ENCODE measurements at places on chromosomes 12 and 14.
A peak's percentile ranks its signal among the peaks of the same experiment; 100 is the strongest.

DNA sequence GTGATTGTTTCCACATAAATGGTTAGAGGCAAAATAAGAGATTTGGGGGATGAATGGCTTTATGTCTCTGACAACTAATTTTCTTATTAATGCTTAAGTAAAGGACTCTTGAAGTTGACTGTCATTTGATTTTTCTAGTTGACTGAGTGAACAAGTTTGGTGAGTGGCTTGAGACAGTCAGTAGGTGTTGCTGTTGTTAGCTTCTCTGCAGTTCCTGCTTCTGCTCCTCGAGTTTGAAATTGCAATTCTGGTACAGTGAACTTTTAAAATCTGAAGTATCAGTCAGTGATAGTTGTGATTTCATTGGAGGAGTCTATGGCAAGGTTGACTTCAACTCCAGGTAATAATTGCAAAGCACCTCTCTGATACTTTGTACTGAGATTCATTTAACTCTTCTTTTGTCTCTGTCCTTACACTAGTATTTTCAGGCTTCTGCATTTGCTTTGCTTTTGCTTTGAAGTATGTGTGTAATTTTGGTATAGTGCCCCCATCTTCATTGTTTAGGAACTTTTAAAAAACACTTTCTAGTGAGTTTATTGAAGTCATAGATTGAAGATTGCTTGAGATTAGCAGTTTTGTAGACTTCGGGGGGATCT, 415.5 kb downstream of the PCNX1 start:
- peak overlapping the region; percentile 98 for H3K4me3 ChIP-seq
- H3K4me1 ChIP-seq: peaks cover 35% of the 10 kb centered on the region
- peak; percentile 66 for DNase-seq
- no peaks in the 10 kb centered on the region for H3K36me3 ChIP-seq
- peak overlapping the region; percentile 88 for H3K27ac ChIP-seq

- no peak overlapping the region for H3K4me3 ChIP-seq
- no peaks in the 10 kb centered on the region for H3K27me3 ChIP-seq
- no peaks in the 10 kb centered on the region for H3K36me3 ChIP-seq
- no peak overlapping the region for H3K27ac ChIP-seq
Measured at GRCh38 chr14:52538623-52539022, 13.7 kb downstream of the TXNDC16 start.

DNA sequence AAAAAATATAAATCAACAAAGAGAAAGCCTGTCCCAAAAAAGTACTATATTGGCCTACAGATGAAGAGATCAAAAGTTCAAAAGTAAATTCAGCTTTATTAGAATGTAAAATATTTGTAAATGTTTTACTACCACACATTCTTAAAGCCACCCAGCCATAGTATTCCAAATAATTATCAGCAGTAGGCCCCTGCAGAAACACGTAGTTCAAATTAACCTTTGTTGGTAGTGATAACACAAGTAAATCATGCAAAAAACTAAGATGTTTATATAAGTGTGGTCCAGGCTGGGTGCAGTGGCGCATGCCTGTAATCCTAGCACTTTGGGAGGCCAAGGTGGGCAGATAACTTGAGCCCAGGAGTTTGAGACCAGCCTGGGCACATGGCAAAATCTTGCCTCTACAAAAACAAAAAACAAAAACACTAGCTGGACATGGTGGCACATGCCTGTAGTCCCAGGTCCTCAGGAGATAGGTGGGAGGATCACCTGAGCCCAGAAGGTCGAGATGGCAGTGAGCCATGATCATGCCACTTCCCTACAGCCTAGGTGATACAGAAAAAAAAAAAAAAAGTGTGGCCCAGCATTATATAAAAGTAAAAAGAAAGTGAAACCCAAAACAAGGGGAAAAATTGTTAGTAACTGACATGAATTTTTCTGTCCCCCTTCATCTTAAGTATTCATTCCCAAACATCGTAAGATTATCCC, 17.9 kb downstream of the SPTLC2 start:
- DNase-seq: no peak
- peaks cover 15% of the 10 kb centered on the region for H3K4me1 ChIP-seq
- 0 out of 2 replicates have a peak overlapping the region, but pooled peaks have one; percentile 42 for H3K4me3 ChIP-seq
- H3K36me3 ChIP-seq: no peaks in the 10 kb centered on the region

GRCh38 chr14:104882325-104882973, 17.4 kb downstream of the CEP170B start:
- no peak for DNase-seq
- H3K4me1 ChIP-seq: no peaks in the 10 kb centered on the region
- no peak overlapping the region for H3K27ac ChIP-seq
- no peak overlapping the region for H3K4me3 ChIP-seq
- H3K36me3 ChIP-seq: no peaks in the 10 kb centered on the region

- no peaks in the 10 kb centered on the region for H3K27me3 ChIP-seq
- no peak overlapping the region for H3K27ac ChIP-seq
- H3K4me3 ChIP-seq: no peak overlapping the region
Measured at GRCh38 chr14:37585101-37585511, 9.9 kb downstream of the FOXA1 start.

DNA sequence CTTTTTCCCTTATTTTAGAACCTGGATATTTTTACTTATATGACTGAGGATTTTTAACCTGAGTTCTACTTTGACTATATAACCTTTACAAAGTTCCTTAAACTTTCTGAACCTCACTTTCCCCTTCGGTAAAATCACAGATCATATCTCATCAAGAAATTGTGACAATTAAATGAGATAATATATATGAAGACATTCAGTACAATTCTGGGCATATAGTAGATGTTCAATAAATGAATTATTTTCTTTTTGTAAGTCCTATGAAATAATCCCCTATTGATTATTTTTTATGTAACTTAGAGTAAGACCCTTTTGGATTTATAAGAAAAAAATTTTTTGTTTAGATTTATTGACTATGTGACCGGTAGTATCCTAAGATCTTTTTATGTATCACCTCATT, 17.6 kb upstream of the FAM177A1 start:
- no peak overlapping the region for H3K4me3 ChIP-seq
- H3K27ac ChIP-seq: no peak overlapping the region
- no peak for DNase-seq

DNA sequence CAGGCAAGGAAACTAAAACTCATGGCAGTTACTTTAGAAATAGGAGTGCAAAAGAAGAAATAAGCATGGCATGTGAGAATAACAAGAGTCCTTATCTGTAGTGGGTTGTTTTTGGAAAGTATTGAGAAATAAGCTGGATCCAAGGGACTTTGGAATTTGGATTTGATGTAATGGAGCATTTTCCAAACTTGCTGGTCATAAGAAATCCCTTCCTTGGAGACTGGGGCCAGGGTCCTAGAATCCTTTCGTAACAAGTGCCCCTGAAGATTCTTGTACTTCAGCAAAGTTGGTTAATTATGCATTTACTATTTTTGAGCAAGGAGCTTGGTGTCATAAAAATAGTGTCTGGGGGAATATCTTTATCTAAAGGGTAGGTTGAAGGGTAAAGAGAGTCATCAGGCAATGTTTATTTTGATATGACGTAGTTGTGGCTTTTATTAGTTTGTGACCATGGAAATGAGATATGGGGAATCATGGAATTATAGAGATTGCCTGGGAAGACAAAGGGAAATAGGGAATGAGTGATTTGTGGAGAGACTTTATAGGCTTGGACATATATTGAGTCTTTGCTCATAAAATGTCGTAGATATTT, 53.9 kb downstream of the WNK1 start:
- H3K27me3 ChIP-seq: no peaks in the 10 kb centered on the region
- H3K36me3 ChIP-seq: no peaks in the 10 kb centered on the region
- no peak for DNase-seq
- peak overlapping the region; percentile 4 for H3K27ac ChIP-seq

GRCh38 chr14:93778453-93778852, 9.8 kb downstream of the PRIMA1 start:
- no peak overlapping the region for H3K27ac ChIP-seq
- H3K27me3 ChIP-seq: no peaks in the 10 kb centered on the region
- H3K4me3 ChIP-seq: no peak overlapping the region
- no peak for DNase-seq

DNA sequence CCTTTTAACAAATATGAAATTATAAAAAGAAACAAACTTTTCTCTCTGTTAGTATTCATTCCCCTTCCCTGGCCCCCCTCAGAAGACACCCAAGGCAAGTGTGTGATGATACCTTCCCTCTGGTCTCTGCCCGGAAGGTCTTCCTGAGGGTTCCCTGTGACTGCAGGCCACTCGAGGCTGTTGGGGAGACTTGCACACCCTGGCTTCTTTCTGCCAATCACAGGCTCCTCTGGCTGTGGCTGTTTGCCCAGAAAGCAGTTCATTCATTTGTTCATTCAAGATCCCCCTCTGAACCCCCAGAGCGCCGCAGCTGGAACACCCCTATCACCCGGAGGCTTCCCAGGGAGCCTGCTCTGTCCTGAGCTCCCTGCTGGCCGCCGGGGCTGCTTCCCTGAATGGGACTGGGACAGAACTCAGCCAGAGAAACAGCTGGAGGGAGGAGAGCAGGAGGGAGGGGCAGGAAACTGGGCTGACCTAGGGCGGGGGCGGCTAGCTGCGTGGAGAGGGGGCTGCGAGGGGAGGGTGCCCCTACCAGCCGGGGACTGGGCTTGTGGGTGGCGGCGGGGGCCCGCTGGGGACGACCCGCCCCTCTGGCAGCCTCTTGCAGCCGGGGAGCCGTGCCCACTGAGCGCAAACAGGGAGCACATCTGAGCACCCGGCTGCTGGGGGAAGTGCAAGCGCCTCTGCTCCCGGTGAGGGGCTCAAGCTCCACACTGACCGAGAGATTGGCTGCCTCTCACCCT, at the start of gene CMKLR1:
TSS of gene CMKLR1 (minus strand) at position 397 of the 743 bp plus-strand sequence. CDS start 45,720 bp downstream, outside the sequence.
- H3K4me3 ChIP-seq: peak within 1 kb of the TSS; percentile 5
- H3K27me3 ChIP-seq: no peaks in the 10 kb centered on the region
- no peak for DNase-seq
- peaks cover 50% of the 10 kb centered on the region for H3K4me1 ChIP-seq

GRCh38 chr12:20459920-20460319, 91.6 kb downstream of the PDE3A start:
- H3K36me3 ChIP-seq: no peaks in the 10 kb centered on the region
- no peaks in the 10 kb centered on the region for H3K27me3 ChIP-seq
- no peak overlapping the region for H3K4me3 ChIP-seq
- no peaks in the 10 kb centered on the region for H3K4me1 ChIP-seq

- H3K36me3 ChIP-seq: no peaks in the 10 kb centered on the region
- no peaks in the 10 kb centered on the region for H3K4me1 ChIP-seq
- no peak overlapping the region for H3K4me3 ChIP-seq
- no peak overlapping the region for H3K27ac ChIP-seq
- DNase-seq: no peak
Measured at GRCh38 chr12:114287821-114288525, 118.0 kb downstream of the TBX5 start.

- DNase-seq: no peak
- no peaks in the 10 kb centered on the region for H3K27me3 ChIP-seq
- H3K27ac ChIP-seq: no peak overlapping the region
Measured at GRCh38 chr12:24760162-24760561, 188.7 kb downstream of the BCAT1 start.

GRCh38 chr12:126447346-126447745, 1382.1 kb downstream of the AACS start:
- no peaks in the 10 kb centered on the region for H3K36me3 ChIP-seq
- no peak for DNase-seq
- H3K27me3 ChIP-seq: no peaks in the 10 kb centered on the region
- H3K4me1 ChIP-seq: no peaks in the 10 kb centered on the region

DNA sequence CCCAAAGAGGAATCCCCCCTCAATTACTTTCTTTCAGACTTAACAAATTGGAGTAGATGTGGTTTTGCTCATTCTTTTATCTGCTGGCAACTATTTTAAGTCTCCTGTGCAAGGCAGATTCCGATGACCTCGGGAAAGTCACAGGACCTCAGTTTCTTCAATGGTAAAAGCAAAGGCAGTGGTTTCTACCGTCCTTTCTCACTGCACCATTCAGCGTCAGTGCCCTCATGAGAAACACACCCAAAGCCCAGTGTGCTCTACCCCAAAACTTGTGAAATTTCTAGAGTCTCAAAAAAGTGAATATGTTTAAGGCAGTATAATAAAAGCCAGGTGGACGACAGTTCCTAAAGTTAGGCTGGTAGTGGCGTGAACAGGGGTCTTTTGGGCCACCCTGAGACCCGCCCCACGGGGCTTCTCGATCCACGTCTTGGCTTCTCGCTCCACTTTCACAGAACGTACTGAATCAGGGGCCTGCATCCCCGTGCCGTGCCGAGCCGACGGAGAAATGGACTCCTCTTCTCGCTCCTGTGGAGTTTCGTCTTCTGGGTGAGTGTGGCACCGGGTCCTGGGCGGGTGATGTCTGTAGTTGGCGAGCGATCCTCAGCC, 1.3 kb upstream of the ARHGAP5 start:
- H3K36me3 ChIP-seq: no peaks in the 10 kb centered on the region
- no peak for DNase-seq

GRCh38 chr14:43903209-43903608, 603.9 kb downstream of the FSCB start:
- no peaks in the 10 kb centered on the region for H3K36me3 ChIP-seq
- H3K4me3 ChIP-seq: no peak overlapping the region
- no peak for DNase-seq
- no peak overlapping the region for H3K27ac ChIP-seq
- H3K27me3 ChIP-seq: no peaks in the 10 kb centered on the region

DNA sequence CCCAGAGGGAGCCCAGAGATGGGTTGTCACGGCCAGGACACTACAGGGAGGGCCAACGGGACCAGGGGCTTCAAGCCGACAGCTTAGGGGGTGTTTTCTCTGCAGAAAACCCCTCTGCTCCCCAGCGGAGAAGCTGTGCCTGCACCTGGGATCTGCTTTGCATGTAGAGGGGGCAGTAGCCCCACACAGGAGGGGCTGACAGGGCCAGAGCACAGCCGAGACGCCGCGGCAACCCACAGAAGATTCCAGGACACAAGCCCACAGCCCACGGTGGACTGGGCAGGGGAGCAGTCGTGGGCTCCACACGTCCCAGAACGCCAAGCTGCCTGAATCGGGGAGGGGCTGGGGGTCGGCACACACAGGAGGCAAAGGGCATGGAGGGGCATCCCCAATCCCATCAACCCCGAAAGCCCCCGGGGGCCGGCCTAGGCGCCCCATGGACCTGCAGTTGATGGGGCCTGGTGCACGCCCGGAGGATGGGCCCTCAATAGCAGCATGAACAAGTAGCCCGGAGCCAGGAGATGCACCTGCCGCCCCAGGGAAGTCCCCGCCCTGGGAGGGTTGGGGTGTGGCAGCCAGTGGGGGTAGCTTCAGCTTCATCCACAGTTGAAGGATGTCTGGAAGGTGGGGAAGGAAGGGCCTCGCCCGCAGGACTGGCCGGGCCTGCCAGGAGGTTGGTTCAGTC, 30.5 kb upstream of the TMEM179 start:
- no peak overlapping the region for H3K4me3 ChIP-seq
- DNase-seq: no peak
- H3K4me1 ChIP-seq: no peaks in the 10 kb centered on the region
- H3K27ac ChIP-seq: no peak overlapping the region
- no peaks in the 10 kb centered on the region for H3K27me3 ChIP-seq
